ENCODE measurements at places on chromosomes 1 and 21.

- no peak for DNase-seq
These were observed 480.4 kb upstream of the ZRANB2 start for GRCh38 chr1:71561206-71561605.

GRCh38 chr21:42463861-42464515, 32.0 kb downstream of the RSPH1 start:
- DNase-seq, result peak; percentile 81

GRCh38 chr1:161706482-161707347, at the start of gene FCRLA:
FCRLA (plus strand) TSS chr1:161707229; CDS start chr1:161707265, 36 bp downstream.
- peak; percentile 80 for DNase-seq

DNA sequence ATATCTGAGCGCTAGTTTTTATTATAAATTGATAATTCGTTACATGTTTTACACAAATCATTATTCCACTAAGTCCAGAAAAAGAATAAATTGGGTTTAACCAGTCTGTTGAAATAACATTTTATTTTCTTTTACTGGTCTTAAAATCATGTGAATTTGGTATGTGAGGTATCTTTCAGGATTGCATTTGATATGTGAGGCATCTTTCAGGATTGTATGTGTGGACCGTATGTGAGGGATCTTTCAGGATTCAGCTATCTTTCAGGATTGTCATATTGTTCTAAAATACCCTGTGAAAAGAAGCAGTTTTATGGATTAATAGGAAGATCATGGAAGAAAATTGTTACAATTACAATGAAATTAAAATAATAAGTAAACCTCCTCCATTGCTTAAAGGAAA, 42.9 kb downstream of the USP25 start:
- DNase-seq, result no peak

GRCh38 chr1:227914801-227915563, 32.8 kb downstream of the WNT9A start:
- DNase-seq, result no peak

DNA sequence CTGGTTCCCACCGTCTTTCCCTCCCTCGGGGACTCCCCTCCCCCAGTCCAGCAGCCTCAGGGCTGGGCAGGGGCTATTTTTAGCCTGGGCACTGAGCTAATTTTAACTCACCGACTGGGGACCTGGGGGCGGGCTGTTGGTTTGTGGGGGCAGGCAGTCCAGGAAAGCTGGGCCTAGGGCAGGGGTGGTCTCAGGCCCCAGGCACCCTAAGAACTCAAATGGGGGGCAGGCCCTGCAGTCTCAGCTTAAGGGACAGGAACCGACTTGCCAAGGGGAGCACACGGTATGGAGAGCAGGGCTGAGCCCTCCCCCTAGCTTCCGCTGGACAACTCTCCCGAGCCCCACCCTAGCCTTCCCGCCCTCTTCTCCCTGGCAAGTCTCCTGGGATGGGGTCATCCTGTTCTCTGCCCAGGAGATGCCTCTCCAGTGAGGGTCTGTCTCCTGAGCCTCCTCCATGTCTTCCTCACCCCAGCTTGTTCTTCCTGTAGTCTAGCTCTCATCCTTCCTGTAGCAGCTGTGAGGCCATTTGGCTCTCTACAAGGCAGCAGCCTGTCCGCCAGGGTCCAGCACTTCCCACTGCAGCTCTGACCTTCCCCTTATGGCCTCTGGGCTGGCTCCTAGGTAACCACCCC, 10.1 kb downstream of the MEF2D start:
- peak; percentile 27 for DNase-seq

DNA sequence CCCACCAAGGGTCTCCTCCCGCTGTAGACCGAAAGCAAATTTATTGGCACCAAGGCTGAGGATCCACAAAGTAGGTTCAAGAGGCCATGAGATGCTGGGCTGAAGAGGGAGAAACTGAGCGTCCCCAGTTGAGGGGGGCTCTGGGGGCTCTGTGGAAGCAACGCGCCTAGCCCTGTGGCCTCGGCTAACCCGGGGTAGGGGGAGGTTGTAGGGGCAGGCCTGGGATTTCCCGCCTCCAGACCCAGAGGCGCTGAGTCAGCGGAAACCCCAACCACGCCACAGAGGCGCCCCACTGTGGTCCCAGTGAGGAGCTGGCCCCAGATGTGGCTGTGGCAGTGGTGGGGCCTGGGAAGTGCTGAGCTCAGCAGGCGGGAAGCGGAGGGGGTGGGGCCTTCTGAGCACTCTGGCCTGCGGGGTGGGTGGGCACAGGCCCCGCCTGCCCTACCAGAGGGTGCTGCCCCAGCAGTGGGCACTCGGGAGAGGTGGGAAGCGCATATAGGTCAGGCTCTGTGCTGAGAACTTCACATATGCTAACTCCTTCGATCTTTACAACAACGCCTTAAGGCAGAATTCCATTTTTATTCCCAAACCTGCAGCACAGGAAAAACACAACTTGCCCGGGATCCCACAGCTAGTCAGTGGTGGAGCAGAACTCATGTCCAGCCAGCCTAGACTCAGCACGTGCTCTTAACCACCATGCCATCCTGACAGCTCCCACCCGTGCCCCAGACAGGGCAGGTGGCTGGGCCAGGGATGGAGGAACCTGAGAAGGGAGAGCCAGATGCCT, 1.5 kb upstream of the COL16A1 start:
- DNase-seq, result peak; percentile 66

DNA sequence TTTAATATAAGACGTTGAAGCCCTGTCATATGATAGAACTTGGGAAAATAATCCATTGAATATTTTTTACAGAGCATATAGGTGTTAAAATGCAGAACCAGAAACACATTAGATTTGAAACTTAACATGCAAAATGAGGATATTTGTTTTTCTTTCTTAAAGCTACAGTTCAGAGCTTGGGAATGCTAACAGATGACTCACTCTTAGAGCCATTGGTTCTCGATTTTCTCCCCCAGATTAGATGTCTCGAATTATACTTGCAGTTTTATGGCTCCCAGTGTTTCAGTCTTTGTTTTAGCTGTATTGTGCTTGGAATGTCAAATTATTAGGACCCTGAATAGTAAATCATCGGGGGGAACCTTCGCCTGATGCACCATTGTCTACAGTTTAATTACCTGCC, 575.7 kb upstream of the ZP4 start:
- DNase-seq, result no peak

- DNase-seq, result no peak
These were observed 64.4 kb upstream of the LAPTM5 start for GRCh38 chr1:30822006-30822405.

- DNase-seq, result no peak
These were observed 70.2 kb upstream of the PLXNA2 start for GRCh38 chr1:208314431-208314830.

DNA sequence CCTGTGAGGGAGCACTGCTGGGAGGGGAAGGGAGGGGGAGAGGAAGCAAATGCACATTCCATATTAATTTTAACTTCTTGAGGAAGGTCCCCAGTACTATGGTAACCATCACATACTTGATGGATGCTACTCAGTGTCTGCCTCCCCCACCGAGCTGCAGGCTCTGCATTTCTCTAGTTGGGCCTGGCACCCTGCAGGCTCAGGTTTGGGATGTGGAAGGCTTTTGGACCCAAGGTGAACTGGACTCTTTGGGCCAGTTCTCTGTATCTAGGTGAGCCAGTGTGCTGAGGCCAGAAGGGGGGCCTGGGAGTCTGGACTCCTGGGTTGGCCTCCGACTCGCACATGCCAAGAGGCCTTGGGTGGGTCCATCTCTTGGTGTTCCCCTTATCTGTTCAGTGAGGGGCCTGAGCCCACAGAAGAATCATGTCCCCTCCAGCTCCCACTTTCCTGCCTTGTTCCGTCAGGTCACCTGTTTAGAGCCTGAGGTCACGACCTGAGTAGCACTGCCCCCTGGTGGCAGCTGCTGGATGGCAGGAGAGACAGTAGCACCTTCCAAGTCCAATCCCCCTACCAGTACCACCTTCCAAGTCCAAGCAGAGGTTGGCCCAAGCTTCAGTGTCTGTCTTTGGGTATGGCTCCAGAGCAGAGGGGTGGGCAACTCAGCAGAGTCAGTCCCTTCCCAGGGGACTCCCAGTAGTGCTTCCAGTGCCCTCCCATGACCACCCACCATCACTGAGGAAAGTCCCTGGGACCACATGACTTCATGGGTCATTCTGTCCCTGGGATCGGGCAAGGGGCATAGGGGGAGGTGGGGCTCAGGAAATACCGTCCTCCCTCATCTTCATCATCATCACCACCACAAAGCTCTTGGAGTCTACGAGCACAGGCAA, 241.8 kb downstream of the TRABD2B start:
- peak; percentile 40 for DNase-seq

- DNase-seq, result no peak
These were observed 77.2 kb upstream of the CTTNBP2NL start for GRCh38 chr1:112318698-112319370.

GRCh38 chr1:16905110-16905867, 9.5 kb downstream of the RNU1-2 start:
- DNase-seq, result peak; percentile 89

DNA sequence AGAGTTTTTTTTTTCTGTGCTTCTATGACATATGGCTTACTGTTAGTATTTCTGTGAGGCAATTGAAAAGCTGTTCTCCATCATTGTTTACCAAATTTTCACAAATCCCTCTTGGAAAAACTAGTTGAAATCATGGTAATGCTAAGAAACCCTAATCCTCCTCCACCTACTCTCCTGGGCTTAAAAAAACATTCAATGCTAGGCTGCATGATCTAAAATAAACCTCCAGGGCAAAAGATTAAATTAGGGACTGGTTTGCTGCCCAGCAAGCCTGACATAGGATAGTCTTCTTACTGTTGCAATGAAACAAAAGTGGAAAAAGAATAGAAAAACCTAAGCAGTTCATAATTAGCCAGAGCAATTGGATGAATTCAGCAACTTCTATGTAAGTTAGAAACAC, 16.1 kb downstream of the C1orf52 start:
- no peak for DNase-seq

DNA sequence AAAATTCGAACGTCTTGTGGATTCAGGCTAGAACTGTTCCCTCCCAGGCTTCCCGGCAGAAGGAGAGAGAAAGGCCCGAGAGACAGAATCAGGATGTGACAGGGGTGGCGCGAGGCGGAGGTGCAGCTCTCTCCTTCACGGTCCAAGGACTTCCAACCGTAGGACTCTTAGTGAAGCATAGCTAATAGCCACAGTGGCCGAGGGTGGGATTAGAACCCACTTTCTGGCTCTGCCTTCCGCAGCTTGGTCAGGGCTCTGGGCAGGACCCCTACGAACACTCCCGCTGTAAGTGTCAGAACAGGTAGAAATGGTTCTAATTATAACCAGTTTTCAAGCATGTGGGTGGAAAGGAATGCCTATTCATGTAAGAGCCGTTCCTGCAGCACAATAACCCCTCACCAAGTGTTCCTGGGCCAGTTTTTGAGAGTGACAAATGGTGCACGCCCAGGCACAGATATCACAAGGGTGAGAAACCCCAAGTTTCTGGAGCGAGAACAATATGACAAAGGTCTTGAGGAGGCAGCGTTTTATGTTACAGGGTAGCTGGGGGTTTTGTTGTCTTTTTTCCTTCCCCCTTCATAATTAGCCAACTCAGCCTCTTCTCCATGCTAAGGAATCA, 86.4 kb downstream of the SYF2 start:
- DNase-seq, result no peak

DNA sequence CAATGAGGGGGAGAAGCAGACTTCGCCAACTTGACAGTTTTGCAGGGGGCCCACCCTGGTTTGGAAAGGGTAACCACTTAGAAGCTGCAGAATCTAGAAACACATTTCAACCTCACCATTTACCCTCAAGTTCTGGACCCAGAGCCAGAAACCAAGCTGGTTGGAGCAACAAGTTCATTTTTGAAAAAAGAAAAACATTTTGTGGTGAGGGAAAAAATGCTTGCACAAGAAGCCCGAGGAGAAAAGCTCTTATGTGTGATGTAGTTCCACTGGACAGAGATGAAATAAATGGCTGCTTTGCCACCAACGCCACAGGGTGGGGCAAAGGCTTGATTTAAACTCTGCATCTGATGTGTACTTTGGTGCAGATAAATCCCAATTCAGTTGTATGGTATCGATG, 10.6 kb upstream of the NGF start:
- DNase-seq, result no peak
